Pons (tissue), 1 donor: ENCODE measurements at places on chromosomes 2 and 18.

- no peak for DNase-seq
These were observed 167.1 kb upstream of the FAM98A start for GRCh38 chr2:33766175-33766574.

DNA sequence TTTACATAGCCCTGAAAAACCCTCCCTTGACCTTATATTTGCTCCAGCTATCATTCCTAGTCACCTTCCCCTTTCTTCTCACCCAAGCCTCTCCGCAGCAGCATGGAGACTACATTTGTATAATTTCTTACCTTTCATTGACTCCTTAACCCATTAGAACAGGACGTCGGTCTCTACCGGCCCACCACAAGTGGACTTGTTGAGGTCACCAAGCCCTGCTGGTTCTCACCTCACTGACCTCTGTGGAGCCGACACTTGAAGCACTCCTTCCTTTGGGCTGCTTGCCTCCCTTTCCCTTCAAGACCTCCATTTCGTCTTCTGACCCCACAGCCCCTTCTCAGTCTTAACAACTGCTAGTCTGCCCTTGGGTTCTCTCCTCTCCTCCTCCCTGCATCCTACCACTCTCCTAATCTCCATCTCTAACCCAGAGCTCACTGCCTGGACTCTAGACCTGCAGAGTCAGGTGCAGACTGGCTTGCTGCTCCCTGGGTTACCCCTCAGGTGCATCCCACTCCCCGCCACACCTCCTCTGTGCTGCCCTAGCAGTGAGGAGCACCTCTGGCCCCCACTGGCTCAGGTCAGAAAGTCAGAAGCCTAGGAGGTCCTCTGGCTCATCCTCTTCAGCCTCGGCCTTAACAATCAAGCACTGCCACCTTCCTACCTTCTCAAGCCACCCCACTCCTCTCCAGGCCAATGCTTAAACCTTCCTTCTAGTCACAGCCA, 5.3 kb upstream of the SFXN5 start:
- DNase-seq: no peak

DNA sequence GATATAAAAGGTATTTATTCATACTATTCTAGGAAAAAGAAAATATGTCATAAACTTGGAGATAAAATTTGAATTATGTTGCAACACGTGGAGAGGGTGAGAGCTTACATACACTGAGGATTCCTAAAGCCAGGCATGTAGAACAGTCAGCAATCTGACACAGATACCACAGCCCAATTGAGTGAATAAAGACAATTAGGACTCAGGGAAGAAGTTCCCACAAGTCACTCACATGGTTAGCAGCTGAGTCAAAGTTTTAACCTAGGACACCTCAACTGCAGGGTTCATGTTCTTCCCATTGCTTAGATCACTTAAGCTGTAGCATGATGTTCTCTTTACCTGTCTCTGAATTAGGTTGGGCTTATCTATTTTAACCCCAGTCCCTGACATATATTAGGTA, 189.5 kb downstream of the CMPK2 start:
- no peak for DNase-seq

DNA sequence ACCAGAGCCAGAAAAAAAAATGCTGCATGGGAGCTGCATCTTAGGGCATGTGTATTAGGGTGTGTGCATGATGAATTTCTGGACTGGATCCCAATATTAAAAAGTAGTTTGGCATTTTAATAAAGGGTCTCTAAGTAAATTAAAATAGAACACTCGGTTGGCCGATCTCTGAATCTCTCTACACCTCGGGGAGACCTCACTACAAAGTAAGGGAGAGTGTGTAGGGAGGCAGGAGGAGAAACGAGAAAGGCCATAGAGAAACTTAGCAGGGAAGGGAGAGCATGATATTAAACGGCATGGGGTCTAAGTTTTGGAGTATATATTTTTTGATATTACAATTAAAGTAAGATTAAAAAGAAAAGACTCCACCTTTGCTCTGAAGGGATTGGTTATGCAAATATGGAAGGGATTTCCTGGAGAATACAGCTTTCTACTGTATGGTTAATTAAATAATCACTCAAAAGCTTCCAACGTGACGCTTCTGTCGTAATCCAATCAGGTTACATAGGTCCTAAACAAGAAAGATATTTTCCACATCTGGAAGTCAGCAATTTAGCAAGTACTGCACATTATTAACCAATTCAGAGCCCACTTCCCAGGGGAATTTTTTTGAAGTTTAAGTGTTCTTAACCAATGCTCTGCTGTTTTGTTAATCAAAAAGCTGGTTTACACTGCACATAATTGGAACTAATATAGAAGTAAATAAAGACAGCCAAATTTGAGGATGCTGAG, 1.0 kb upstream of the ZEB2 start:
- peak; percentile 87 for DNase-seq

DNA sequence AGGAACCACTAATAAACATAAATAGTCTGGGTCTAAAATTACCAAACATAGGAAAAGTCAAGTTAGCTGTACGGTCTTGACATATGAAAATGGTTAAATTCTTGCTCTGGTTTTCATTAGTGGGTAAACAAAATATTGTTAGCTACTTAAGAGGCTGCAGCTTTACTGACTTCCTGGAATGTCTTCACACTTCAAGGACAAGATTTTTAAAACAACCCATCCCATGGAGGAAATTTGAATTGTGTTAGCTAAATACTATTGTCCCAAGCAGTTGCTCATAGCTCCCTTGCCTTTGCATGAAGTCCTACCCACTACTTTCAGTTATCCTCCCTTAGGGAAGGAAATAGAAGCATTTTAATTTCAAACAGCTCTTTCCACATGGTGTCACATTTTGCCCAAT, 128.5 kb downstream of the EPHA4 start:
- no peak for DNase-seq

- no peak for DNase-seq
These were observed 208.0 kb downstream of the TPGS2 start for GRCh38 chr18:36620788-36621187.

- DNase-seq: no peak
These were observed 74.9 kb downstream of the LONRF2 start for GRCh38 chr2:100247256-100248043.

DNA sequence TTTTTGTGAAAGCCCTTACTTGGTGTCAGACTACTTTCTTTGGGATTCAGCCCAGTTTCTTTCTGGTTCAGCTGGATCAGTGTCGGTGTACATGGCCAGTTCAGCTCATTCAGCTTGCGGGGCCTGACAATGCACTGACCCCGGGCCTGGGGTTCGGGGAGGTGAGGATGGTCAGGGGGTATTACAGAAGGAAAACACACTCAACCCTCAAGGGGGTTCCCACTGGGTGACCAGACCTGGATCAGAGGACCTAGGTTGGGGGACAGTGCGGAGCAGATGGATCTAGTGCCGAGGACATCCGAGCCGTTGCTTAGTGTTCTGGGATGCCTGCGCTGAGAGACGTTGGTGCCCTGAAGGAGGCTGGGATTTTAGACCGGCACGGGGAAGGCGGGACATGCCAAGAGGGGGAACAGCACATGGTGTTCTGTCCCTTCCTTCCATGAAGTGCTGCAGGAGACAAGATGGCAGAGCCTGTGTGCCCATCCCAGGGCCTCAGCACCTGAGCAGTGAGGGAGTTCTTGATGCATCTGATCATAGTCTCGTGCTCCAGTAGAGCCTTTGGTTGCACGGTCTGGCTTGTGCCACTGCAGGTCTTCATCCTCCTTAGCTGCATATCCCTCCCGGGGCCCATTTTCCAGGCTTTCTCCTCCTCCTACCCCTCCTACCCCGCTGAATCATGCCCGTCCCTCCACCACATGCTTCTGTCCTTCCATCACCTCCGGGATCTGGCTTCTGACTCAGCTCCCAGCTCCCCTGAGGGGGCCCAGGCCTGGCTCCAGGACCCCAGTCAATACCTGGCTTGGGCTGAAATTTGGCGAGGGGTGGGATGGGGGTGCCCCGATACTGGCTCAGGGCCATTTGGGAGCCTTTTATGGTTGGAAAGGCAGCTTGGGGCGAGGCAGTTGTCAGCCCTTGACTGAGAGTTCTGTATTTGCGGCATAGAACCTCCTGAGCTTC, 18.0 kb downstream of the SPEG start:
- peak; percentile 49 for DNase-seq

DNA sequence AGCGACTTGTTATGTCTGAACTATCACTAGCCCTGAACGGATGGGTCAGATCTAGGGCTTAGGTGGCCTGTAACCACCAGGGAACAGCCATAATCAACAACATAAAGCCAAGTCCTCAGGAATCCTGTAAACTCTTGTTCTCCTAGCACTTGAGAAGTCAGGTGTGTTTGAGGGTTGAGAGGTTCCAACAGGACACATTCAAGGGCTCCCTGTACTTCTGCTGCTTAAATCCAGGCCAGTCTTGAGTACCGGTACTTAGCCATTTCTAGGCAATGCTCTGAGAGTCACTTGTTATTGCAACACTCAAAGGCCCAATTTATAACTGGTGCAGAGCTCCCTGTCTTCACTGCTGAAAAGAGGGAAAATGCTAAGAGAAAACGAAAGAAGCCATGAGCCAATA, 21.6 kb upstream of the SLC40A1 start:
- DNase-seq: no peak

DNA sequence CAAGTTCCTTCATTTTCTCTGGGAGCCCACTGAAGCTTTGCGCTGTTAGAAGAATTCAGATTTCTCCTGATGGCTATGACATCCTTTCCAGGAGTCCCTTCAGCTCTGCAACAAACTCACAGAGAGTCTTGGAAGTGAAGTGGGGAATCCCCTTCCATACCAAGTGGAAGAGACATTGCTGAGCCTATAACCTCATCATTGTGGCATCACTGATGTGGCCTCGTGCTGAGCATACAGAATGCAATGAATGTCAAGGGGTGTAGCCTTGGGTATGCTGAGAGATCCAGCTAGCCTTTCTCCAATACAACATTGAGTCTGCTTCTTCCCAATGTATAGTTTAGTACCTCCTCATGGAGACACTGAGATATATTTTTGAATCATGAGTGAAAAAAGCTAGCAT, 311.1 kb upstream of the RAB12 start:
- no peak for DNase-seq

DNA sequence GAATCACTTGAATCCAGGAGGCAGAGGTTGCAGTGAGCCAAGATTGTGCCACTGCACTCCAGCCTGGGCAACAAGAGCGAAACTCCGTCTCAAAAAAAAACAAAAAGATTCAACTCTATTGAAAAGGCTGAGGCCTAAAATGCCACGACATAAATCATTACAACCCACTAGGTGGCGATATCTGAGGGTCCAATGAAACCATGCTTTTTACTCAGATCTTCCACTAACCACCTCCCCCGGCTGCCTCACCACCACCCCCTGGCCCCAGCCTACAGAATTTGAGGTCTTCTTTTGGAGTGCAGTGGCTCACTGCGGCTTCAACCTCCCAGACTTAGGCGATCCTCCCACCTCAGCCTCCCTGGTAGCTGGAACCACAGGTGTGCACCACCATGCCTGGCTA, 57.5 kb downstream of the AP1S3 start:
- DNase-seq: no peak

DNA sequence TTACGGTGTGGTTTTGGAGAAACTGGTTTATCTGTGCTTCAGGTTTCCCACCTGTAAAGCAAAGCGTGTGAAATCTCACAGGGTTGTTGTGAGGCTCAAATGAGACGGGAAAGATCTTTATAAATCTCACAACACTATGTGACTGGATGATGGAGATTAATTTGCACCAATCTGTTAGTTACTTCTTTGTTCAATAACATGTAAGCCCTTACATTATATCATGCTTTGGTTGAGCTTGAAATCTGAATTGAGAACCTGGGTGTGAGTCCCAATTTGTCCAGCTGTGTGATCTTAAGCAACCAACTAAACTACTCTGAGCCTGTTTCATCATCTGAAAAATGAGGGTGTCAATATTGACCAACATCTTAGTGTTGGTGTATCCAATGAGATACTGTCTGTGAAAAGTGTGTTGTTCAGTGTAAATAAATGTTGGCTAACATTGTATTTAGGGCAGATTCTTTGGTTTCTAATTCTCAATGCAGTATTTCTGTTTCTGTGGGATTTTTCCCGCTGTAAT, 741 bp upstream of the GCKR start:
- no peak for DNase-seq

GRCh38 chr18:50796495-50796894, 23.3 kb downstream of the MRO start:
- no peak for DNase-seq

DNA sequence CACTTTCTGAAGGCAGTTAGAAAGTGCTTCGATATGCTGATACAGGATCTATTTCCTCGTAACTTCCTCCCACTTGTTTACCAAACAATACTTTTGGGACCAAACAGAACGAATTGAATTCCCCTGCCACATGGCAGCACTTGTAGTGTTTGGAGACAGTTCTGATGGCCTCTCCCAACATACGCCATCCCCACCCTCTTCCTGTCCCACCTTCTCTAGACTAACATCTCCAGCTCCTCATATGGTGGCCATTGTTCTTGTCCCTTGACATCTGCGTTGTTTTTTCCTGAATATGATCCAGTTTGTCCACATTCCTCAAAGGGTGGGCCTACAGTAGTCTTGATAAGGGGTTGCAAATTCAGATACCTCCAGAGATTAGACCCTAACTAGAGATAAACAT, 53.4 kb upstream of the ANKRD44 start:
- DNase-seq: no peak

GRCh38 chr18:3153107-3153704, 66.6 kb downstream of the MYOM1 start:
- DNase-seq: no peak

- DNase-seq: no peak
These were observed 19.4 kb upstream of the CCNT2 start for GRCh38 chr2:134899204-134899603.

DNA sequence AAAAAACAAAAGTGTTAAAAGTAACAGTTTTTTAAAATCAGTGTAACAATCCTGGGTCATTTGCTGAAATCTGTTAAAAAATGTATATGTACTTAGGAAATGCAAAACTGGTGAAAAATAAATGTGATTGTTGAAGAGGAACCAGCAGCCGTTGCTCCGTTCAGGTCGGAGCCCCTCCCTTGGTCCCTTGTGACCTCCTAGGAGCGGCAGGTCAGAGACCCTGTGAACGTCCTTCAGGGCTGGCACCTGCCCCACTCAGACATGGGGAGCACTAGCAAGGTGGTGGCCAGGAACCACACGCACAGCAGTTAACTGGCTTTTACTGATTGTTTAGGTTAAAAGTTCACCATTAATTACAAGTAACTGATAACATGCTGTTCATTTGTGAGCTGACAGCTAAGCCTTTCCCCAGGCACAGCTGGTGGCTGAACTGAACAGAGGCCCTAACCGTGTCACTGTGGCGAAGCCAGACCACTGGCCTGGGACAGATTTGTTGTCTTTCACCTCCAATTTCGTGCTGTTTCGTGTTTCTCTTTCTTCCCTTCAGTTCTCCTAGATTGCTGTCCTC, 159.2 kb upstream of the ALKAL2 start:
- DNase-seq: no peak

DNA sequence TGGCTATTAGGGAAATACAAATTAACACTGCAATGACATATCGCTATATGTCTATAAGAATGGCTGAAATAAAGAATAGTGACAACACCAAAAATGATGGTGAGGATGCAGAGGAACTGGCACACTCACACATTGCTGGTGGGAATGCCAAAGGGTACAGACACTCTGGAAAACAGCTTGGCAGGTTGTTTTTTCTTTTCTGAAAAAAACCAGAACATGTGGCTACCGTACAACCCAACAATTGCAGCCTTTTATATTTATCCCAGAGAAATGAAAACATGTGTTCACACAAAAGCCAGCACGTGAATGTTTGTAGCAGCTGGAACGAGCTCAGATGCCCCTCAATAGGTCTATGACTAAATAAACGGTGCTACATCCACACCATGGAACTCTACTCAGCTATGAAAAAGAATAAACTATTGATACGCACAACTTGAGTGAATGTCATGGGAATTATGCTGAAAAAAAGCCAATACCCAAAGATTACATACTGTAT, 45.9 kb downstream of the KCNE4 start:
- DNase-seq: no peak
